ENCODE measurements at places on chromosomes 7 and 10.

GRCh38 chr10:3068968-3069737 lies 1.8 kb downstream of the PFKP start:
- DNase-seq, result no peak

DNA sequence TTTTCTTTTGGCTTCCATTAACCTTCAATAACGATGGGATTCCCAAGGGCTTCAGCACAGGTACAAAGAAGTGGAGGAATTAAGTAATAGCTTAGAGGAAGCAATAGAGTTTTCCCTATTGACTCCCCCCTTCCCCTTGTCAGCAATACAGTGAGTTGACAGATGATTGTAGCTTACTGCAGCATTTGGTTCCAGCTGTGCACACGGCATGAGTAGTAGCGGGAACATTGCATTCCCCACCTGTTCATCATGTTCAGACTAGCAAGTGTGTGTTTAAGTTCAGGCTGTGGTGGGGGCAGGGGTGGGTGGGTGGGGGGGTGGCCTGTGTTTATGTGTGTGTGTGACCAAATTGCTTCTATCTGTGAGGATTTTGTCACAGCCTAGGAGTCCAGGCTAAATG lies 4.6 kb upstream of the ADRA2A start:
- no peak for DNase-seq

GRCh38 chr10:63922468-63923284 lies 401.5 kb downstream of the REEP3 start:
- DNase-seq, result no peak

DNA sequence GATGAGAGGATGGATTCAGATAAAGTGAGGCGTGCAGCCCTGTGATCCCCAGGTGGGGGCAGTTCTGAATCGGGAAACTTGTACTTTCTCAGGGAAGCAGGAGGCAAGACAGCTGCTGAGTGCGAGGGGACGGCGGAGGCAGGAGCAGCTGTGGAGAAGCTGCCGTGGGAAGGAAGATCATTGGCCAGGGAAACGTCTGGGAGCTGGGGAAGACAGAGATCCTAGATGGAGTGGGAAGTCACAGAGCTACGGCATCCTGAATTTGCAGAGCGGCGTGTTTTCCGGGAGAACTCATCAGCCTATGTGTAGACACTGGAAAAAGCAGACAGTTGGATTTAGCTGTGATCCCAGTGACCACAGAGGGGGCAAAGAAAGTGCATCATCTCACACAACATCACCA lies 9.2 kb downstream of the PRKCQ start:
- no peak for DNase-seq

GRCh38 chr10:101535949-101536348 lies 52.1 kb downstream of the POLL start:
- no peak for DNase-seq

GRCh38 chr10:75838486-75838885 lies 407.1 kb downstream of the LRMDA start:
- DNase-seq, result no peak

DNA sequence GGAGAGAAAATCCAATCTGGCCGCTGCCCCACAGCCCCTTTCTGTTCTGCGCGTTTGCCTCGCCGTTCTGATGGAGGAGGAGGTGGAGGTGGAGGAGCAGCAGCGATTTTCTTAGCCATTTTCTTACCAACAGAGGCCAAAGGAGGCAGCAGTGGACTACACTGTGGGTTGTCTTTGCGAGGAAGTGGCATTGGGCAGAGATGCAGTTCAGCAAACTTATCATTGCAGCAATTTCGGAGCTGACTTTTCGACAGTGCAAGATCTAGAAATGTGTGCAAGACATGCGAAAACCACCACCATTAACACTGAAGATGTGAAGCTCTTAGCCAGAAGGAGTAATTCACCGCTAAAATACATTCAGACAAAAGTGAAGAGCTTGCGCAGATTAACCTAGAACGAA lies 1.9 kb upstream of the ARL4A start:
- no peak for DNase-seq

DNA sequence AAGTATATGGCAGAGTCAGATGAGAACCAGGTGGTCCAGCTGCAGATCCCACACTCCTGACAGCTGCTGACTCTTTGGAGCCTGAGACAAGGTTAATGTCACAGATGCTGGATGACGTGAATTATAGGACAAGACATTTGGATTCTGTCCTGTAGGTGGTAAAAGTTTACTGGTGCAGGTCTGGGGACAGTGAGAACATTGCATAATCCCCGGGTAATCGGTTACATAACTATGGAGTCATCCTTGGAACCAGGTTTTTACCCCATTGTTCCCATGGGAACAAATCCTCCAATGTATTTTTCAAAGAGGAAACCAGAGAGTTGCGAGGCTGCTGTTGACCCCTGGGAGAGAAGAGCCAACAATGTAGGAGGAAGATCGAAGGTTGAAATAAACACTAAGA lies 27.5 kb upstream of the ZCCHC24 start:
- no peak for DNase-seq

GRCh38 chr10:85995791-85996190 lies 370.8 kb downstream of the GRID1 start:
- no peak for DNase-seq

DNA sequence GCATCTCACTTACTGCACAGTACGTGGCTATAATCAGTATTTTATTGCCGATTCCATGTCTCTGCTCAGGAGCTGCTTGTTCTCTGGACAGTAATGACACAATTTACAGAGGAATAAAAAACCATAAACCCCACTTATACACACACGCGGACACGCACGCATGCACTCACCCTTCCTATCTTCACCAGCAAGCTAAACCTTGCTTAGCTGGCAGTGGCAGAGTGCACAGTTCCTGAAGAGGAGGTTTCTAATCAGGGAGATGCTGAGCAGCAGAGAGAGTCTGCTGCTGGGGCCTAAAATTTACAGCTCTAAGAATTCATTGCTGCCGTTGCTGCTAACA lies 66.3 kb downstream of the SND1 start:
- DNase-seq, result no peak

DNA sequence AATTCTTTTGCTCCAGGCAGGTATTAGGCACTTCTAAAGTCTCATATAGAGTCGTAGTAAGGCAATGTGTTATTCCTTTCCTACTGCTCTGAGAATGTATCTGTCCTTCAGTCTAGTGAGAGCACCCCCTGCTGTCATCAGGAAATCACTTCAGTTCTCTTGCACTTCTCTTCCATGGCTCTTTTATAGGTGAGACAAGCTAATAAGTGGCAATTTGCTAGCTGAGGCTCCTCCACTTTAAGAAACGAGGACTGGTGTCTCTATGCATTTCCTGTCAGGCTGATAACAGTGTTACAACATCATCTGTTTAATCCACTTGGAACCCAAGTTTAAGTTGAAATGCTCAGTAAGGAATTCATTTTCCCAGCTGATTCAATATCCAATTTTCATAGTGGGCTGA lies 350.6 kb downstream of the TFEC start:
- DNase-seq, result no peak

GRCh38 chr10:127129104-127129503 lies 67.3 kb downstream of the INSYN2A start:
- no peak for DNase-seq

DNA sequence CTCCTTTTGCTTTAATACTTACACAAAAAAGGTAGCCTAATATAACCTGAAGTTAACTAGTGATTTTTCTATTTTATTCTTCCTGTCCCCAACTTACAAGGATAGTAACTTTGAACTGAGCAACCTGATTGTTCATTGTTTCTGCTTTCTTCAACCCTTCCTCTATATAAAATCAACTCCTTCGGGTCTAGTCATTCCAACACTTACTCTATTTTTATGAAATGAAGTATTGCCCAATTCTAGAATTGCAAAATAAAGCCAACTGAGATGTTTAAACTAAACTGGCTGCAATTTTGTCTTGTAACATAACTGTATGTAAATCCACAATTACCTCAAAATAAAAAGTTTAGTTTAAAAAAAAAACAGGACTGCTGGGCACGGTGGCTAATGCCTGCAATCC lies 20.3 kb upstream of the DNA2 start:
- DNase-seq, result no peak

GRCh38 chr10:61389887-61390286 lies 63.3 kb downstream of the TMEM26 start:
- no peak for DNase-seq

GRCh38 chr10:16520900-16521299 lies 779 bp downstream of the C1QL3 start:
- DNase-seq, result no peak

DNA sequence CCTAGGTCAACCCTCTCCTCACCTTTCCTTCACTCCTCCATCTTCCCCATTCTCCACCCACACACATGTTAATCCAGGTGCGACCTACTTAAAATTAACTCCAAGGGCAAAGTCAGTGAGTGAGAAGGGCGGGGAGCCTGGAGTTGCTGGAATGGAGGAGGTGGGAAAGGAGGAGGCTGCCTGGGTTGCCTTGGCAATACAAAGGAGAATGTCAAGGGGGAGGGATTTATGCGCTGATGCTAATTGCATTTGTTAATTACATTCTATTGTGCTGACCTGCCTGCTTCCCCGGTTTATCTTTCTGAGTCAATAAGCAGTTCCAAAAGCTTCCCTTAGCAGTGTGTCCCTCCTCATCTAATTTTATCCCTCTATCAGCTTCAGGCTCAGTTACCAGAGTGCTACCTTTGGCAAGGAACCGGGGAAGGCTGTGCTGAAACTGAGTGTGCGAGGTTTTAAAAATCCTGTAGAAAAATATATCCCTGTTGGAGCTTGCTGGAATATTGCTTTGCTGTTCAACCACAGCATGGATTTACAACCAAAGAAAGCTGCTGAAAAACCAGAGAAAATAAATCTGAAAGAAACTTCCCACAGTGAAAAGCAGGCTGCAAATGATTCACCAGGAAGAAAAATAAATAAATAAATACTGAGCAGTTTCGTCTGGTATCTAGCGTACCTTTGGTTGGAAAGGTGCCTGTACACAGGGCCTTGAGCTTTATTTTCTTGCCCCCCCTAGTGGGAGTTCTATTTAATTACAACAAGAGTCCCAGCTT lies 113.2 kb upstream of the DGKB start:
- no peak for DNase-seq

- no peak for DNase-seq
Observed at GRCh38 chr10:12644380-12645144, 295.2 kb downstream of the CAMK1D start.

DNA sequence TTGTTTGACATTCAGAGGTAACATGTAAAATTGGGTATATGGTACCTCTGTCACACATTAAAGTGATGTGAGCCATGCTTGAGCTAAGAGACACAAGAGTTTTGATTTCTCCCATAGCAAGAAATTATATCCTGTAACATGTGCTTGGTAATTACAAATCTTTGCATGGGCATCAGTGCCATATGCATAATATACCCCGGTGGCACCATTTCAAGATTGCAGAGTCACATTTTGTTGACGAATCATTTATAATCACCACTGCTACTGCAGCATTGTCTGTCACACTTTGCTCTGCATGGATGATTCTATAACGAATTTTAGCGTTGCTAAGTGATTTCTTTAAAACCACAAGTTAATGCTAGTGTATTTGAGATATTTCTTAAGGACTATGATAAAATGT lies 443.7 kb upstream of the LRRN3 start:
- DNase-seq, result no peak

- no peak for DNase-seq
Observed at GRCh38 chr7:117251687-117252086, 71.2 kb downstream of the WNT2 start.

GRCh38 chr7:32515890-32516550 lies 20.7 kb downstream of the AVL9 start:
- DNase-seq, result no peak

DNA sequence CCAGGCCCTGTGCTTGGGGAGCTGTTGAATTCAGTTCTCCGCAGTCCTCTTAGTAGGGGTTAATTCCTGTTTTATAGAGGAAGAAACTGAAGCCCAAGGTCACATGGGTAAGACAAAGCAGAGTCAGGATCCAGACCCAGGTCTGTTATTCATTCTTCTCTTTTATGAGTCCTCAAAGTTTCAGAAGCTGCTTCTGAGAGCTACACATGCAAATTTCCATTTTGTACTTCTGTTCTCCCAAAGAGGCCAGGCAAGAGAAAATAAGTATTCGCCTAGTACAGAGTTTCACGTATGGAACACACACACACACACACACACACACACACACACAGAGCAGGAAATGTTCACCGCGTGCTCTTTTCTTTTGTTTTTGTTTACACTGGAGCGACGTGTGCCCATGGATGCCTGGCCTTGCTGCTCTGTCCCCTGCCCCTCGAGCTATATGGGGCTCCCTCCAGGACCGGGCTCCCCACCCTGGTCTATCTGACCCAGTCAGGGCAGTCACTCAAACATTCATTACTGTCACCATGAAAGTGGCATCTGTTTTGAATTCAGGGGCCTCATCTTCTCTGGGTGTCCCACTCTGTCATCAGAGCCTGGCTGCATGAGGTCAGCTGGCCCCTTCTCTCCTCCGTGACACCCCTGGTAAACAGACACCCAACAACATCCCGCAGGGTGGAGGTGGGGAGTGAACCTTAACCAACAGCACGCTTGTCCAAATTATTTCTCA lies 84.4 kb downstream of the TNS3 start:
- no peak for DNase-seq

GRCh38 chr10:34249634-34250033 lies 565.5 kb downstream of the PARD3 start:
- DNase-seq, result no peak

DNA sequence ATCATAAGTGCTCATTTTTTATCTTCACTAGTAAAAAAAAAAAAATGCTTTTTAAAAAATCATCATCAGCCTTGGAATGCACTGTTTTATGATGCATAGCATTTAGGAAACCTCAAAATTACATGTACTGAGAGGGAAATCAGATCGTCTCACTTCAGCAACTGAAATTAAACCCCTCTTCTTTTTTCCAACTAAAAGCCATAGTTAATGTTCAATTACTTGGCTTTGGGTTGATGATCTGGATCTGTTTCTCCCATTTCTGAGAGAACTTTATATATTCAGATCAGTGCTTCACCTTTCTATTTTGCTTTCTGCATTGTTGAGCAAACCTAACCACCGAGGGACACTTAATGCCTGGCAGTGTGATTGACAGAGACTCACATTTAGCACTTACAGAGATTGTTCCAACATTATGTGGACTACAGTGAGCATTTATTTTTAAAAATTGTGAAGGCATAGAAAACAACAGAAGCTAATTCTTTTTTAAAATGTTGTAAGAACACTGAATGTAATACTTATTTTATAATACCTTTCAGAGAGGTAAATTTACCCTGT lies 678.4 kb downstream of the PHTF2 start:
- DNase-seq, result no peak

DNA sequence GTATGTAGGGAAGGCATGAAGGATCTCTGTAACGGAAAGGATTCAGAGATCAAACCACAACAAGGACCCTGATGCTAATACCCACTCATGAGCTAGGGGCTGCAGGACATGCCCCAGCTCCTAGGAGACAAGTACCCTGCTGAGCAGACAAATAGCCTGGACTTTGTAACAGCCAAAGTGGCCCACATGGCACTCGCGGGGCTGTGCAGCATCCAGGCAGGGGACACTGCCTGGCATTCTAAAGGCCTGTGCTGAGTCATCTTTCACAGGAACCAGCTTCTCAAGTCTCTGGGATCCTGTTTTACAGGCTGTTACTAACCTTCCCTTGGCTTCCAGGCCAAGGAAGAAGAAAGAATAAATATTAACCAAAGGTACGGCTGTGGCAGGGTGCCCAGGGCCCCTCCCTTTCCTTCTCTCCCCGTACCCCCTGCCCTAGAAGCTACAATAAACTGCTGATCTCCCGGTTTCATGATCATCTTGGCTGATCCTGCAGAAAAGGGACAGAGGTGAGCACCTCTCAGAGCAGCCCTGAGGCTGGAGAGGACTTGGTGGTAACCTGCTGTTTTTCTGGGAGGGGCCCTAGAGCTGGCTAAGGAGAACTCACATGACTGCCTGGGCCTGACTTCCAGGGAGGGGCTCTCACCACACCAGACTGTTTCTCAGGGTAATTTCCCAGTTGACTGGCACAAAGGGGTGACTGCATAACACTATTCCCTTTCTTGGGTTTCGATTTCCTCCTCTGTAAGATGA lies 4.2 kb upstream of the RPEL1 start:
- no peak for DNase-seq

GRCh38 chr10:3401491-3401938 lies 228.9 kb upstream of the PITRM1 start:
- no peak for DNase-seq
